Aorta (tissue), 5 donors: ENCODE measurements at places on chromosomes 6 and 20. TPM values are rescaled to one million over a fixed set of nuclear protein-coding genes. Genes with fewer than 3 reads are reported as not detected.

The BTBD9 gene
- 23.6 TPM for total RNA-seq

DNA sequence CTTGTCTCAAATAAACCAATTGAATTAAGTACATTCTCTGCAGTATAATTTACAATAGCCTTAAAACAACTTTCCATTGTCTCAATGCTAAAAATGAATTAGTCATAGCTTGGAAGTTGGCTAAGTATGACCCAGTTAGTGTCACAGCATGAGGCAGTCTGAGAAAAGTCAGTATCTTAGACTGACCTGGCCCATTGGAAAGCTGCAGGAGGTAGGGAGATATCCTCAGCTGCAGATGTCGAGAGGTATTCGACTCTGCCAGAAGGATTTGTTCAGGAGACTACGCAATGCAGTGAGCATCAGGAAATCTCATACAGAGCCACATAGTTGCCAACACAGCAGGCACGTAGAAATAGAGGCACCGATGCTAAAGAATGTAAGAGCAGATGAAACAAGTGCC, 350.9 kb upstream of the NRSN1 start:
- DNase-seq = no peak

GRCh38 chr6:6885521-6886170, 222.1 kb upstream of the RREB1 start:
- no peak for DNase-seq

DNA sequence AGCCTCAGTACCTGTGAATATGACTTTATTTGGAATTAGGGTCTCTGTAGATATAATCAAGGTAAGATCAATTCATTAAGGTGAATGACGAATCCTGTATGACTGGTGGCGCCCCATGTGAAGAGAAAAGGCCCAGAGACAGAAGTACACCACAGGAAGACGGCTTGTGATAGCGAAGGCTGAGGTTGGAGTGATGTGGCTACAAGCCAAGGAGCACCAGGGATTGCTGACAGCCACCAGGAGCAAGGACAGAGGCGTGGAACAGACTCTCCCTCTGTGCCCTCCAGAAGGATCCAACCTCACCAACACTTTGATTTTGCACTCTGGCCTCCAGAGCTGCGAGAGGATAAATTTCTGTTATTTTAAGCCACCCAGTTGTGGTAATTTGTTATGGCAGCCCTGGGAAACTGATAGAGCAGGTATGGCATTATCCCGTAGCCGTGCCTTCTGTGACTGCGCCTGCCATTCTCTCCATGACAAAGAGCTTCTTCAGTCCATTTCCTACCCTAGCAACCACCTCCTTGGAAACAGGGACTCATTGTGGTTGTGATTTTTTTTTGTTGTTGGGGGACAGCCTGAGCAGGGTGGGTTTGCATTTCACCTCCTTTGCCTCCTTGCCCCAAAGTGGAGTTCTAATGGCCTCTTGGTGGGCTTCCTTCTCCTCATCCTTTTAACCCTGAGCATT, 29.6 kb downstream of the PTK7 start:
- DNase-seq = no peak

DNA sequence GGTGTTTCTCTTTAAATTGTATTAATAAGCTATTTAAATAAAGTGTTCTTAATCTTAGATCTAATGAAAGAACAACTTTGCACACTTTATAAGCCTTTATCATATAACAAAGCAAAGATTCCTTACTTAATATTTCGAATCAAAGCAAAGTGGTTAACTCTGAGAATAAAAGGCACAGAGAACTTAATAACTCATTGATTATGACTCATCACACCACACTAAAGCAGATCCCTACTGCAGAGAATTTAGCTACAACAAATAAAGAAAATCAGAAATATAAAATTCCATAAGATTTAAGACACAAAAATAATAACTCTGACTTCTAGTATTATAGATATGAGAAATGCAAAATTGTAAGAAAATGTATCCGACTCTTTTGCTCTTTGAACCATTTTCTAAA, 135.6 kb upstream of the RUNX2 start:
- DNase-seq = no peak

DNA sequence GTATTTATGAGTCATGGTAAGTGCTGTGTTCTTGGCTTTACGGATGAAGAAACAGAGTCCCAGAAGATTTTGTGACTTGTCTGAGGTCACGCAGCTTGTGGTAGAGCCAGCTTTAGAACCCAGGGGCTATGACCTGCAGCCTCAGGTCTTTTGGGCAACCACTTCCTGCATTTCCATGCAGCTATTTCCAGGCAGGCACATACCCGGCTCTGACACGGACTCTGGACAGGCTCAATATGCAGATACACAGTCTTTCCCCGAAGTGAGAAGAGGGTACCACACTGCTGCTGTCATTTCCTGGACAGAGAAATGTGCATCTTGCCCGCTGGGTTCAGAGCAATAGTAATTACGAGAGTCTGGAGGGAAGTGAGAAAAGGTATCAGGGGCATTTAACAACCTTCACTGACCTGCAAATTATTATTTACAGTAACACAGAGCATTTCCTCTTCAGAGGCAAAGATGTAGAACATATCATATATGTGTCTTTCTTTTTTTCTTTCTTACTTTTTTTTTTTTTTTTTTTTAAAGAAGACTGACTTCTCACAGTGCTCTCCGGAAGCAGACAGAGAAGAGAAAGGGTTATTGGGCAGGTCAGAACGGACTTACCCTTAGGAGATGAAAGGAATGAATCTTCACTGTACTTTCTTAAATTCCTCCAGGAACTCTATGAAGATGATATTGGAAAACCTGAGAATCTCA, 185.1 kb downstream of the CLIC5 start:
- DNase-seq = no peak

DNA sequence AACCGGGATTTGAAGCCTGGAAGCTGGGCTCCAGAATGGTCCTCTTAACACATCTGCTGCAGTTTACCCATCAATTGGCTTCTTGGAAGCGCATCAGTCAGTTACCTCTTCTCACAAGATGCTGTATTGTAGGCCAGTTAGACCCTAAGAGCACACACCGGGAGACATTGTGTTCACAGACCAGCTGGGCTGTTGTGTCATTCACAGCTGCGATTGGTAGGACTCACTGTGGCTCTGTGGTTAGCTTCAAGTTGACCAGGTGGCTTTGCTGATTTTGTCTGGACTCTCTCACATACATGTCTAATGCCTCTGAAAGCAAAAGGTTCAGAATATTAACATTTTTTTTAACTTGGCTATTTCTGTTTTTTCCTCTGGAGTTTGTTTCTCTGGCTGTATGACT, 64.8 kb downstream of the SNX9 start:
- no peak for DNase-seq

DNA sequence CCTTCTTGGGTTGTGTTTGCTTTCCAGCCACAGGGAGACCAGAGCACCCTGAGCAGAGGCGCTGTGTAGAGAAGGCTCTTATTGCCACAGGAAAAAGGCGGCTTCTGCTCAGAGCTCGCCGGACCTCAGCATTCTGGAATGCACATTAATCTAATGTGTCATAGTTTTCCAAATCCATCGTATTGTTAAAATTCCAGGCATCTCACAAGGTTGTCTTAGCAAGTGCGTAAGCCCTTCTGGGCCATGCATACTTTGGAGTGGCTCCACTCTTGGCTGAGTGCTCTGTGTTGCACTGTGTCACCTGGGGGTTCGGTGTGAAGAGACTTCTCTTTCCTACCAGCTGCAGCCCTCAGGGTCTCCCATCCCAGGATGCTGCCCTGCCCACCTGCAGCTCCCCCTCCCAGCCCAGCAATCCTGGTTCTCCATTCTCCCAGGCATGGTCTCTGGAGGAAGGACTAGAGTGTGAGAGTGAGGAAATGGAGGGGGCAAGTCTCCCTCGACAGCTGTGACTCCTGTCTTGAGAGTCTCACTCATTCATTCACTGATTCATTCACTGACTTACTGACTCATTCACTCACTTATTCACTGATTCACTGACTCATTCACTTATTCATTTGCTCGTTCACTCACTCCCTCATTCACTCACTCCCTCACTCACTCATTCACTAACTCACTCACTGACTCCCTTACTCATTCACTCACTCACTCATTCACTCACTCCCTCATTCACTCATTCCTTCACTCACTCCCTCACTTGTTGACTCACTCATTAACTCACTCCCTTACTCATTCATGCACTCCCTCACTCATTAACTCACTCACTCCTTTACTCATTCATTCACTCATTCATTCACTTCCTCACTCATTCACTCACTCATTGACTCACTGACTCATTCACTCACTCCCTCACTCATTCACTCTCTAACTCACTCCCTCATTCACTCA, 83.7 kb upstream of the MPC1 start:
- no peak for DNase-seq

The XKR7 gene
- total RNA-seq = not detected
